Kidney epithelial cell (primary cell): ENCODE measurements at places on chromosomes 6 and 20. TPM values are rescaled to one million over a fixed set of nuclear protein-coding genes. Genes with fewer than 3 reads are reported as not detected.

The TP53TG5 gene
- not detected in 2 replicates for total RNA-seq

The PRDM13 gene
- total RNA-seq = 0.04 TPM in 1 of 2 replicates, not detected in the other

The HEY2 gene
- 0.25 and 1.7 TPM in 2 replicates for total RNA-seq

The TFAP2C gene
- total RNA-seq = 0.17 and 0.41 TPM in 2 replicates

The ZSCAN23 gene
- total RNA-seq = 1.6 and 3.1 TPM in 2 replicates

The NR2E1 gene
- total RNA-seq = not detected in 2 replicates

The ECT2L gene
- not detected in 2 replicates for total RNA-seq

The CNPY3 gene
- total RNA-seq = 56.5 and 57.8 TPM in 2 replicates

The SYTL3 gene
- 3.1 and 3.6 TPM in 2 replicates for total RNA-seq

The RNF144B gene
- total RNA-seq = 13.2 and 15.5 TPM in 2 replicates

The HLA-DOA gene
- 0.71 and 1.6 TPM in 2 replicates for total RNA-seq

The FNDC1 gene
- 1.0 and 1.3 TPM in 2 replicates for total RNA-seq

- peak; percentile 72 for DNase-seq
Measured at GRCh38 chr6:128511506-128511905, 8.9 kb downstream of the PTPRK start.

DNA sequence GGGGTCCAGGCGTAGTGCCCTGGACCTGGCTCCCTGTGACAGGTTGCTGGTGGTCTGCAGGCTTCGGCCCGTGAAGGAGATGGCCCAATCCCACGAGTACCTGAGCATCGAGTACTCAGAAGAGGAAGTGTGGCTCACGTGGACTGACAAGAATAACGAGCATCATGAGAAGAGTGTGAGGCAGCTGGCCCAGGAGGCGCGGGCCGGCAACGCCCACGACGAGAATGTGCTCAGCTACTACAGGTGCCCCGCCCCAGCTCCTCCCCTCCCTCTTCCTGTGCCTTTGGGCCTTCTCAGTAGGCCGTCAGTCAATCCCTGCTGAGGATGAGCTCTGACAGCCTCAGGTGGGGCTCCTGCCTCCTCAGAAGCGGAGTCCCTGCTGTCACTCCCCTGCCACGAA, 42.6 kb downstream of the UQCC2 start:
- no peak for DNase-seq

DNA sequence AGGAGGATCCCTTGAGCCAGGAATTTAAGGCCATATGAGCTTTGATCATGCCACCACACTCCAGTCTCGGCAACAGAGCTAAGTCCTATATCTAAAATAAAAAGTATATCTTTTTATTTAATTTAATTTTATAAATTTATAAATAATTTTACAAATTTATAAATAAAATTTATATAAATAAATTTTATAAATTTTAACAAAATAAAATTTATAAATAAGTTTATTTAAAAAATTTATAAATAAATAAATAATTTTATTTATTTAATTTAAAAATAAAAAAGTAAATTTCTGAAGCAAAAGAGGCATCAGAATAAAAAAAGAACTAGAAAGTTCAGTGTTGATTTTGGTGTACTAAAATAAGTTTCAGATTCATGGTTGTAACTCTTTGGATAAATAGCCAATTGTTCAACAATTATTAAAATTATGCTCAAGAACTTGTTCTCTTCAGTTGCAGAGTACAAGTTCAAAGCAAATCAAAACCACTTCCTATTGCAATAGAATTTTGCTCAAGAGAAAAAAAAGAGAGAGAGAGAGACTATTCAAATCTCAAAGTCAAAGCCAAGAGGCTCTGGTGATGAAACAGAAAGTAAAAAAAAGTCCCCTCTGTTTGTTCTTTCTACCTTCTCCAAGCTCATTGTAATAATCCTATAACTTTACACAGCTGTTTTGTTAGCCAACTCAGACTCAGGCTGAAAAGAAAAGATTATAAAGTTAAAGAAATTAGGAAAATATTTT, 547.5 kb upstream of the ADGRB3 start:
- DNase-seq = no peak

DNA sequence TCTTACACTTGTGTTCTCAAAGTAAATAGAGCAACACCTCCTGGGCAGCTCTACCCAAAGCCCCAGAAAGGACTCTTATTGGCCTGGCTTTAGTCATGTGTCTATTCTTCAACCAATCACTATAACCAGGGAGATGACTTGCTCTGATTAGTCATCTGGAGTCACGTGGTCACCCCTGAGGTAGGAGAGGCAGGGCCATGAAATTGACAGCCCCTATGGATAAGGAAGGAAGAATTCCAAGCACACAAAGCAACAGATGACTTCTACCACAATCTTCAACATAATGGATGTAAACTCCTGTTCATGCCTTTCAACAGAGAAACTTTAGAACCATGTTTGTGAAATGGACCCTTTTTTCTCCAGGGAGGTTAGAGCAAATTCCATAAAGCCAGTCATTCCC, 24.6 kb upstream of the EYA2 start:
- DNase-seq = no peak

DNA sequence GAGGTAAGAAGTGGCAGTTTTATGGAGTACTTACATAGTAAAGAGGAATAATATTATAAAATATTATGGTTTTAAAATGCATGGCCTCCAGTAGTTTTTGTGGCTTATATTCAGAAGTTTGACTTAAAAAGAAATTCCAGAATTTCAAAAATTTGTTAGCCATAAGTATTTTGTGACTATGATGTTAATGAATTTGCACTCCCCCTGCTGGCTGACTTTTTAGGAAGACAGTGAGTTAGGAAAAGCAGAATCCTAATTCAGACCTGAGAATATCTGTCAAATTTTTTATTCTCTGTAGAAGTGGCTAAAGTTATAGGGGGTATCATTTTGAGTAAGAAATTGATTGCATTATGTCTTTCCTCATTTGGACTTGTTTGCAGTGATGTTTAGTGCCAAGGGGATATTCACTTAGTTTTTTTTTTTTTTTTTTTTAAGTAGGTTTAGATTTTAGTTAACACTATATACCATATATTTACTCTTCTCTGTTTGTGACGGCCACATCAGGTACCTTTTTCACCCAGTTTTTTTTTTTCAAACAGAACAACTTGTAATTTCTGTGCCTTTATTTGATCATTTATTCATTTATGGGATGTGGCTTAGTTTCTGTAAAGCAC, 40.8 kb downstream of the ZFAND3 start:
- no peak for DNase-seq

- DNase-seq = no peak
Measured at GRCh38 chr6:133393891-133394290, 152.7 kb downstream of the EYA4 start.

GRCh38 chr6:53727748-53728147, 62.2 kb upstream of the KLHL31 start:
- peak; percentile 21 for DNase-seq

DNA sequence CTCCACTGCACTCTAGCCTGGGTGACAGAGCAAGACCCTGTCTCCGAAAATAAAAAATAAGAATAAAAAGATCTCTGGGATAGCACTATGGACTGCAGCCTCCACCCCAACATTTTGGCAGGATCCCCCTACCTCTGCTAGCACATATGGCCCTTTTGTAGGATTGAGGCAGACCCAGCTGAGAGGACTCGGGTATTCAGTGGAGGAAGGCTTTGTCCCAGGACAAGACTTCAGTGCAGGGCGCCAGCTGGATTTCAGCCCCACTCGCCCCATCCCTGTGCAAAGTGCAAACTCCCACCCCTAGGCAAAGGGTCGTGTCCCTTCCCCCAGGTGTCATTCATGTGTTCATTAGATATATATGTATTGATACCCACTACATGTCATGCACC, 84.6 kb upstream of the SLC22A16 start:
- no peak for DNase-seq

DNA sequence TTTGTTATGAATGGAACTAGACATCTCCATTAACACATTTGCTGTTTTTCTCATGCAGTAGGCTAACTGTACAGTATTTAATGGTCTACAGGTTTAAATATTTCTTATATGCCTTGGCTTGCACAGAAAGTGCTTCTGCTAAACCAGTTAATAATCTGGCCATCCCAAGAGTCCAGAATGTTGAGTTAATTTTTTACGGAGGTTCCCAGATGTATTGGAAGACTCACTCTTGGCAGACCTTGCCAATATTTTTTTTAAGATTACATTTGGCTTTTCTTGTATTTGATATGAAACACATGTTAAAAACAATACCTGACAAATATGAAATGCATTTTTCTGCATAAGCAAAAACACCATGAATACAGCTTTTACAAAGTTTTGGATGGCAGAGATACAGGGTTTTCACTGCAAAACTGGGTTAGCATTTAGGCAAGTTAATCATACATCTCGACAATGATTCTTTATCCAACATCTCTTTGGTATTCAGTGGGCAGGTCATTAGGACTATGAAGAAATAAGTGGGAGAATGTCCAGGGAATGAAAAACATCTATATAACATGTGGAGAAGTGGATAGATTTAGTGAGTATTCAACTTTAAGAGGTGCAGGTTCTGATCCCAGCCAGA, 94.0 kb downstream of the SGK1 start:
- DNase-seq = peak; percentile 21

- DNase-seq = no peak
Measured at GRCh38 chr6:144741659-144742058, 456.5 kb downstream of the UTRN start.

- no peak for DNase-seq
Measured at GRCh38 chr6:80214436-80215022, 108.1 kb downstream of the BCKDHB start.

GRCh38 chr6:144652292-144652891, 367.3 kb downstream of the UTRN start:
- DNase-seq = no peak

- no peak for DNase-seq
Measured at GRCh38 chr6:42449917-42450476, 1.7 kb downstream of the TRERF1 start.

DNA sequence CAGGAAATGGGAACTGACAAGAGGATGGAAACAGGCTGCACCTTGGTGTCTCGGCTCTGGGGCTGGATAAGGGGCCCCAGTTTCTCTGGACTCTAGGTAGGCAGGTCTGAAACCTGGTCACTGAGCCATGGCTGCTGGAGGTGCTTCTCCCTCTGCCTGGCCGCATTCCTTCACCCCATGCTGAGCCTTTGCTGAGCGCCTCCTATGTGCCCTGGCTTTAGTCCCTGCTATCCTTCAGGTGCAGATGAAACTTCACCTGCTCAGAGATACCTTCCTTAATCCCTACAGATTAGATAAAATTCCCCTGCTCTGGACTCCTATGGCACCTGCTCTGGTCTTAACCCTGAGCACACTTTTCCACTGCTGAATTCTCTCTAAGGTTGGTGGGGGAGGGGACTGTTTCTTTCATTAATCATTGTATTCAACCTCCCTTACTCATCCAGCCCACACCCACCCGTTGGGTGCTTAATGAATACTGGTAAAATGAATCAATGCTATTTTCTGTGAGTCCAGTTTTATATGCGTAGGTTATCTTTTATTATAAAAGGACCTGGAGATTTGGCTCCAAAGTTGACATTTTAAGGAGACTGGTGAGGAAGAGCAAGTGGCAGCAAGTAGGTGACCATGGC, 19.3 kb downstream of the MYLK4 start:
- DNase-seq = no peak

GRCh38 chr6:170423814-170424603, 117.5 kb downstream of the FAM120B start:
- no peak for DNase-seq

GRCh38 chr6:151681433-151682059, 125.9 kb upstream of the ESR1 start:
- no peak for DNase-seq

GRCh38 chr6:12294851-12295536, 4.8 kb downstream of the EDN1 start:
- DNase-seq = no peak

GRCh38 chr6:50539447-50539846, 173.9 kb upstream of the TFAP2D start:
- DNase-seq = no peak

GRCh38 chr6:62354261-62354660, 68.2 kb upstream of the KHDRBS2 start:
- no peak for DNase-seq

- DNase-seq = no peak
Measured at GRCh38 chr20:37323985-37324384, 22.0 kb upstream of the SRC start.

DNA sequence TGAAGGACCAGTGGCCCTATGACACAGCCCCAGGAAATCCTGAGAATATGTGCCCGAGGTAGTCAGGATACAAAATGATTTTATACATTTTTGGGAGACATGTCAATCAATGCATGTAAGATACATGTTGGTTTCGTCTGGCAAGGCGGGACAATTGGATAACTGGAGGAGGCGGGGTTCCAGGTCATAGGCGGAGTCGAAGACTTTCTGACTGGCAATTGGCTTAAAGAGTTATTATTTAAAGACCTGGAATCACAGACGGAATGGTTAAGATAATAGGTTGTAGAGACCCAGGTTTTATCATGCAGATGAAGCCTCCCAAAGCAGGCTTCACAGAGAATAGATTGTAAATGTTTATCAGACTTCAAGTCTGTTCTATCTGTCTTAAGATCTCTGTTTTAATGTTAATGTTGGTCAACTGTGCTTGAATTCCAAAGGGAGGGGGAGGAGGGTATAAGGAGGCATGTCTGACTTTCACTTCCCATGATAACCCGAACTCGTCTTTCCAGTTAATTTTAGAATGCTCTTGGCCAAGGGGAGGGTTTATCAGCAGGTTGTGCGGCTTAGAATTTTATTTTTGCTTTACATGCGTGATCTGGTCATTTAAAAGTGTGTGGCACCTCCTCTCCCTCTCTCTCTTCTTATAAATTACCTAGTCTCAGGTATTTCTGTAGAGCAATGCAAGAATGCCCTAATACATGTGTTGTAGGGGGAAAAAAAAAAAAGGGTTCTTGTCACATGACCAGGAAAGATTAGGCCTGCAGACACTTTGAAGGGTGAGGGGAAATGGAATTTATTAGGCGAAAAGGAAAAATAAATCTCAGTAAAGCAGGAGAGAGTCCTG, 230.7 kb downstream of the NFATC2 start:
- DNase-seq = no peak

GRCh38 chr6:88365656-88366055, 199.5 kb upstream of the CNR1 start:
- DNase-seq = no peak

DNA sequence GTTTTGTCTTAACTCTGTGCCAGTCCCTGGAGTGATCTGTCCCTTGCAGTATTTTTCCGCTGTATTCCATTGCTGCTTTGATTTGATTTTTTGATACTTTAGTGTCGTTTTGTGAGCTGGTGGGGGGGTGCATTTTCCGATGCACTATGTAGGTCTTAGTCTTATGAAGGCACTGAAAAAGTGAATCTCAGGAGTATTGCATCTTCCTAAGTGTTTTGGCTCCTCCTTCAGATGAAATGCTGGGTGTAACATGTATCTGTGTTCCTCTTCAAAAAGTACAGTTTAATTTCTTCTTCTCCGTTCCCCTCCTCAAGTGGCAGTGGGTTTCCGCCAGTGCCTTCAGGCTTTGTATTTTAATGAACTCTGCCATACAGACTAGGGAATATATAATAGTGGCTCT, 580.7 kb upstream of the GJE1 start:
- no peak for DNase-seq

DNA sequence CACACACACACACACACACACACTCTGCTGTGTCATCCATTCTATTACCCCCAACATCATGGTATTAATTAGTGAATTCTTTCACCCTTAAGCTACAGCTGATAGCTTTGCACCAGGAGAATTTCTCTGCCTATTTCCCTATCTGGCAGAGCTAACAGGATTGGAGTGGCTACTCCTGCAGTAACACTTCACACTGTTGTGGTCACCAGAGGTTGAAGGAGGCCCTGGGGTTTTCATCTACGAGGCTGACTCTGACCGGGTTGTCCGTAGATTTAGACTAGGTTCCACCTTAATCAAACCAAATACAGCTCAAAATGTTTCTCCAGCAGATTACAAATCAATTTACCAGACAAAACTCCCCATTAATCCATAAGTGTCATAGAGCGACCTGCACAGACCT, 69.2 kb upstream of the RIPOR2 start:
- no peak for DNase-seq
